ENCODE measurements at places on chromosomes 3 and 15.

GRCh38 chr3:22581007-22581406 lies 622.1 kb upstream of the UBE2E2 start:
- H3K4me1 ChIP-seq: peaks cover 3% of the 10 kb centered on the region
- H3K36me3 ChIP-seq: no peaks in the 10 kb centered on the region
- no peaks in the 10 kb centered on the region for H3K27me3 ChIP-seq
- H3K27ac ChIP-seq: no peak overlapping the region

DNA sequence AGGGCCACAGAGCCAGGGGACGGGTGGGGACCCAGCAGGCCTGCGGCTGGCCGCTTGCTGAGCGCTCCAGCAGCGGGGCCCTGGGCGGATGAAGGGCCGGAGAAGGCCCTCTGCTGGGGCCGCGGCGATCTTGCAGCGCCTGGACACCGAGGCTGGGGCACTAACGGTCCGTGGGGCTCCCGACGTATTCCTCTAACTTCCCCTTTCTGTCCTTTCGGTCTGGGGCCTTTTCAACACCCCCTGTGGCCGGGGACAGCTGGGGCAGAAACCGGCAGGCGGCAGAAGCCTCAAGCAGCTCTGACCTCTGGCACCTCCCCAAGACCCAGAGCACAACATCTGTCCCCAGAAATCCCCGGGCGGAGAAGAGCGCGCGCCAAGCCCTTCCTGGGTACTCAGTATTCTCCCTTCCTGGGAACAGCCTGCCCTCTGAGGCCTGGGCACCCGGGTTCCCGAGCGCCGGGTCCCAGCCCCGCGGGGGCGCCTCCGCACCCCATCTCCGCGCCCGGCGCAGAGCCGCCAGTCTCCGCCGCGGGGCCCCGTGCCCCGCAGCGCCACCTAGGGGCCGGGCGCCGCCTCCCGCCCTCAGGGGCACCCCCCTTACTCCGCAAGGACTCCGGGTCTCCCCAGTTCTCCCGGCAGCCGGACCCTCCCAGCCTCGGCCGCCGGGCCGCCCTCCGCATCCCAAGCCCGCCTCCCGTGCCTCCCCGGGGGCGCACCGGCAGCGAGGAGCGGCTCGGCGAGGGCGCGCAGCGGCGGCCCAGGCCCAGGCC lies 582 bp upstream of the SLCO3A1 start:
- peak overlapping the region; percentile 97 for H3K4me3 ChIP-seq
- peak; percentile 81 for DNase-seq
- H3K27me3 ChIP-seq: no peaks in the 10 kb centered on the region

GRCh38 chr15:92197746-92198145 lies 195.9 kb upstream of the ST8SIA2 start:
- no peaks in the 10 kb centered on the region for H3K36me3 ChIP-seq
- no peak for DNase-seq
- no peak overlapping the region for H3K4me3 ChIP-seq
- no peaks in the 10 kb centered on the region for H3K4me1 ChIP-seq
- H3K27me3 ChIP-seq: no peaks in the 10 kb centered on the region
- H3K27ac ChIP-seq: no peak overlapping the region

DNA sequence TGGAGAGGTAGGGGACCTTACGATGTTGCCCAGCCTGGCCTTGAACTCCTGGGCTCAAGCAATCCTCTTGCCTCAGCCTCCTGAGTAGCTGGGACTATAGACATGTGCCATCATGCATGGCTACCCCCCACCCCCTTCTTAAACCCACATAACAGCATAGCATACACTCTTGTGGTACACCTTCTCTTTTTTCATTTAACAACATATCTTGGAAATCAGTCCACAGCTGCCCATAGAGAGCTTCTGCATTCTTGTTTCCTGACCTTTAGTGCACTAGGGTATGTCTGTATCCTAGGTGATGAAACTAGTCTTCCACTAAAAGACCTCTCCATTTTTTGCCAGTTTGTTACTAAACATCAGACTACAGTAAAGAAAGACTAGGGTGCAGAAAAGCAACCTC lies 33.0 kb downstream of the SLC28A1 start:
- no peaks in the 10 kb centered on the region for H3K27me3 ChIP-seq
- no peak for DNase-seq
- no peak overlapping the region for H3K27ac ChIP-seq
- H3K4me1 ChIP-seq: peaks cover 19% of the 10 kb centered on the region
- no peaks in the 10 kb centered on the region for H3K36me3 ChIP-seq

DNA sequence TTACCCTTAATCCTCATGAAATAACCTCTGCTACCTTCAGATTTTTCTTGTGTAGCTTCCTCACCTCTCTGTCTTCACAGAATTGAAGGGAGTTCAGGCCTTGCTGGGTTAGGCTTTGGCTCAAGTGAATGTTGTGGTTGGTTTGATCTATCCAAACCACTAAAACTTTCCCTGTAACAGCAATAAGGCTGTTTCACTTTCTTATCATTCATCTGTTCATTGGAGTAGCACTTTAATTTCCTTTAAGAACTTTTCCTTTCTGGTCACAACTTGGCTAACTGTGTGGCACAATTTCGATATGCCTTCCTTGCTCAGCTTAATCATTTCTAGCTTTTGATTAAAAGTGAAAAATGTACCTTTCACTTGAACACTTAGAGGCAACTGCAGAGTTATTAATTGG lies 129.8 kb downstream of the NR1I2 start:
- peaks cover 93% of the 10 kb centered on the region for H3K36me3 ChIP-seq
- no peak overlapping the region for H3K27ac ChIP-seq
- no peak for DNase-seq
- H3K27me3 ChIP-seq: no peaks in the 10 kb centered on the region
- peaks cover 5% of the 10 kb centered on the region for H3K4me1 ChIP-seq

DNA sequence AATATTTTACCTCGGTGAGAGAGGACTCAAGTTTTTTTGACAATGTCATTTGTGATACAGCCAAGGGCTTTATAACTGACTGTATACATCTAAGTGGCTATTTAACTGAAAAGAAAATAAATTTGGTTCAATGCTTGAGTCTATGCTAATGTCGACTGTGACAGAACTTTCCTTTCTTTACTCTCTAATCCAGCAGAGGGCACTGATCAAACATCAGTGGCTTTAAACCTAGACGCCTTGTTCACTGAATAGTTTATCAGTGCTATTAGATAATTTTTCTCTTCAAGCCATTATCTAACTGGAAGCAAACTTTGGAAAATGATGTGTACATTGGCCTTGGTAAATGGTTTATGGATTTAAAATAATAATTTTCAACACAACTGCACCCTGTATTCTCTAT lies 285.1 kb downstream of the CHL1 start:
- H3K27ac ChIP-seq: no peak overlapping the region
- no peak overlapping the region for H3K4me3 ChIP-seq
- no peaks in the 10 kb centered on the region for H3K36me3 ChIP-seq
- no peaks in the 10 kb centered on the region for H3K27me3 ChIP-seq
- H3K4me1 ChIP-seq: no peaks in the 10 kb centered on the region

DNA sequence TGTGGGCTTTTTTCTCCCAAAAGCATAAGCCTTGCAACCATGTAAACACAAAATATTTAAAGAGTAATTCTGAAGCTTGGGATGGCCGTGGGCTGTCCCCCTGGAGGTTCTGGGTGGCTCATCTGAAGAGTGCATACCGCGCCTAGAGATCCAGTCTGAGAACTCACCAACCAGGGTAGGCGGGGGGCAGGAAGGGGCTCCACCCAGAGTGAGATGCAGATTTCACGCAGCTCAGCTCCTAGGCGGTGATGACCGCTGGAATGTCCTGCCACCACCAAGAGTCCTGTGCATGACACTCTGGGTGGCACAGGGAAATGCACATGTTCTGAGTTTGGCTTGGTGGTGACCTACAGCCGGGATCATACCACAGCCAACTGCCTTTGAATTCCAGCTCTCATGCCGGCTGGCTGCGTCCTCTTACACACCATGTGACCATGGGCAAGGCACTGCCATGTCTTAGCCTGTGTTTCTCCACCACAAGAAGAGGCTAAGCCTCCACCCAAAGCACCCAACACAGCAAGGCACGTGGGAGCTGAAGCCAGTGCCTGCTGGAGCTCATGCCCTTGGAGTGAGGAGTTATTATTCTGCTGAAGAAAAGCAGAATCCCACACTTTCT lies 125.1 kb upstream of the IQSEC1 start:
- H3K4me1 ChIP-seq: no peaks in the 10 kb centered on the region
- H3K27me3 ChIP-seq: peaks cover 2% of the 10 kb centered on the region
- DNase-seq: no peak
- no peak overlapping the region for H3K4me3 ChIP-seq
- H3K36me3 ChIP-seq: no peaks in the 10 kb centered on the region
- no peak overlapping the region for H3K27ac ChIP-seq

GRCh38 chr3:143241481-143241951 lies 121.9 kb downstream of the CHST2 start:
- H3K4me1 ChIP-seq: no peaks in the 10 kb centered on the region
- H3K27ac ChIP-seq: no peak overlapping the region
- H3K36me3 ChIP-seq: no peaks in the 10 kb centered on the region
- no peak overlapping the region for H3K4me3 ChIP-seq
- no peak for DNase-seq

DNA sequence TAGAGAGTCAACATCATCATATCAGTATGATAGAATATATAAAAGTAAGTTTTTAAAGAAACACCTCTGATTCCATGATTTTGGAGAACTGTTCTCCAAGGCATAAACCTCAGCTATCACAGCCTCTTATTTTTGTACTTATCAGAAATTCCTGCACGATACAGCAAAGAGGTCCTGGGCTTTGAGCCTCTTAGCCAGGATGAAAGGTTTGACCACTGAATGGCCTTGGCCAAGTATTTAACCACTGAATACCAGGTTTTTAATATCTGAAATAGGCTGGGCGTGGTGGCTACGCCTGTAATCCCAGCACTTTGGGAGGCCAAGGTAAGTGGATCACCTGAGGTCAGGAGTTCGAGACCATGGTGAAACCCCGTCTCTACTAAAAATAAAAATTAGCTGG lies 1.9 kb upstream of the FAM174B start:
- H3K27me3 ChIP-seq: peaks cover 70% of the 10 kb centered on the region
- no peak for DNase-seq
- no peaks in the 10 kb centered on the region for H3K36me3 ChIP-seq
